ENCODE measurements at places on chromosomes 16 and 17.
A peak's percentile ranks its signal among the peaks of the same experiment; 100 is the strongest.

DNA sequence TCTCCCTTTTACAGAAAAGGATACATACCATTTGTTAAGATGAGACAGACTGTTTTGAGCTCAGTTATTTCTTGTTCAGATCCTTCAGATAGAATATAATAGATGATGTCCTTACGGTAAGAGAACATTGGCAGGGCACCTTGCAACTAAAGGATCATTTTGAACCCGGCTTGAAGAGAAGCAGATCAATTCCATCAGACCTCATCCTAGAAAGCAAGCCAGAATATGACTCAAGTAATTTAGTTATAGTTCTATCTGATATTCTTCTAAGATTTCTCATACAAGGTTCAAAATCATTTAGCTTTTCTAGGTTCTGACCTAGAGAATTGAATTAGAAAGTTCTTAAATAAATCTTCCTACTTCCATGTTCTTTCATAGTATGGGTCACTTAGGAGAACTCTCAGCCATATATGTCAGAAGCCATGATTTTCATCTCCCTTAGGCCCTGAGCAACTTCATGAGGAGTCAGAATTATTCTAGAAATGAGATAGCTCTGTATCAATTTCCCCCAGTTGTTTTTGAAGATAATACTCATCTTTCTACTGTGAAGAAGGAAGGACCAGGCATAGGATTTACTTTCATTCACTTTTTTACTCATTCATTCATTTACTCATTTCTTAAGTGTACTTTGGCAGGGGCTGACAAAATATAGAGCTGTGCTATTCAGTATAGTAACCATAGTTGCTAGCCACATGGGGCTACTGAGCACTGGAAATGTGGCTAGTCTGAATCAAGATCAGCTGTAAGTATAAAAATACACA is 2.5 kb upstream of the CMTM1 start:
- no peak for DNase-seq

DNA sequence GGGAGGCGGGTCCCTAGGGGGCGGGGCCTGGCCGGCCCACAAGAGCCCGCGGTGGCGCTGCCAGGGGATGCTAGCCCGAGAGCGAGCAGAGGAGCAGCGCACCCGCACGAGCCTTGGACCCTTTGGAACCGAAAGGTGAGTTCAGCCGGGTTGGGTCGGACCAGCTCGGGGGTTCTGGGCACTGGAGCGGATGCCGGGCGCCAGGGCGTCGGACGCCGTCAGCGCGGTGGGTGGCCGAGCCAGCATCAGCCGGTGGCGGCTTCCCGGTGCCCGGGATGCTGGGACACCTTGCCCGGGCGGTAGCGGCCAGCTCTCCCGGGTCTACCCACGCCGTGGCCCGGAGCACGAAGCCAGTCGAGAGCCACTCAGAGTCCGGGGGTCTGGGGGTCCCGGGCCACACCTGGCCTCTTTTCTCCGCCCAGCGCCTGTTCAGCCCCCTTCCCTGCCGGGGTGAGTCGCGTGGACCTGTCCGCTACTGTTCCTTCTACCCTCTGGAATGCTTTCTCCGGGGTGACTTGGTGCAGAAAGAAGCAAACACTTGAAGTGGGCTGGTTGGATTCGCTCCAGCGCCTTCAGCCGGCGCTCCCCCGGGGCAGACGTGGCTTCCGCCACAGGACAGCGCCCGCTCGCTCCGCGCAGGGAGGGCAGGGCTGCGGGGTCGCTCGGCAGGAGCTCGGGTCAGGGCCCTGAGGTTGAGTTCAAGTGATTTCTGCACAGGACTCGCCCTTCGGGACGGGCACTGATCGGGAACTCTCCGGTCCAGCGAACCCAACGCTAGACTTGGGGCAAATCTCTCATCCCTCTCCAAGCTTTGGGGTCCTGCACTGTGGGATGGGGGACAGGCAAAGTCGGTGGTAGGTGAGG is at the start of gene SCNN1G:
SCNN1G (plus strand) TSS at position 67 of the 864 bp plus-strand sequence. CDS start 3,527 bp downstream, outside the sequence.
- DNase-seq, result no peak

DNA sequence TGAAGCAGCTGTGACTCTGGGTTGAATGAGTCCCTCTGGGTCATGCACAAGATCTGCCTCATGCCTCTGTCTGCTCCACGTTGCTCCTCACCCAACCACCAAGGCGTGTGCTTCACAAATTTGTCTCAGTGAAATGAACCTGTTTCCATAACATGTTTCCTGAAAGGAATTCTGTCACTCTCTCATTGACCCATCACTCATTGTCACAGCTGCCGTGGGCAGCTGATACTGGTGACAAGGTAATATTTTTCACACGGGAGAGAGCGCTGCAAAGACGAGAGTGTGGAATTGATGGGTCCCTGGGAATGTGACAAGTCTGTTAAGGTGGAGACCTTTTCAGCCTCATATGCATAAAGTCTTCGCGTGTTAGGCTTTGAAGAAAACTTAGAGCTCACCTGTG is 391.4 kb downstream of the CPPED1 start:
- no peak for DNase-seq

DNA sequence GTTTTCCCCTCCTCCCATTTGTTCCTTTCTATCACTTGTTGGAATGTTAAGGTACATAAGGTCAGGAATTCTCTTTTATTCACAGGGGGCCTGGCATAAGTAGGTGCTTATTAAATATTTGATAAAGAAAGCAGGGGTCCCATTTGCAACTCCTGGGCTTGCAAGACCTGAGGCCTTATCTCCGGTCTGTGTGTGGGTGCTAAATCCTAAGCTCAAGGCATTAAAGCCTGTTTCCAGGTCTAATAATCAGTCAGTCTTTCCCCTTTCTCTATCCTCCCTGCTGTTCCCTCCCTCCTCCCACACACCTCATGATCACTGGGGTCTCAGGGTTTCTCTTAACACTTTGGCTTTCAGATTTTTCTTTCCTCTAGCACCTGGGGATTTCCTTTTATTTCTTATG is 17.1 kb downstream of the NTN1 start:
- DNase-seq, result no peak

- DNase-seq, result peak; percentile 68
Measured at GRCh38 chr16:50696575-50697420, 3.4 kb downstream of the NOD2 start.

DNA sequence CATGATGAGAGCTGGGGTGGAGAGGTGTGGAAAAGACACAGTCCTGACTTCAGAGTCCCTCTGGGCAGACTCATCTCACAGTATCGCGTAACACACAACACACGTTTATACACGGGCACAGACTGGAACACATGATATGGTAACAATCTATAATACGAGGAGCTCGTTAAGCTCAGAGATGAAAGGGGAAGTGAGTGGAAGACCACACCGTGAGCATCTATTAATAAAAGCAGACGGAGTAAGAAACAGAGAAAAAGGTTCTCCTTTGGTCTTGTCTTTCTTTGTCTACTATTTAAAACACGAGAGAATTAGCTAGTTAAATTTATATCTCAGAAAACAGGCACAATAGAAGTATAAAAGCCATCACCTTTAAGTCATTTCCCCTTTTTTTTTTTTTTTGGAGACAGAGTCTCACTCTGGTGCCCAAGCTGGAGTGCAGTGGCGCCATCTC is 13.5 kb downstream of the ANKRD11 start:
- no peak for DNase-seq

DNA sequence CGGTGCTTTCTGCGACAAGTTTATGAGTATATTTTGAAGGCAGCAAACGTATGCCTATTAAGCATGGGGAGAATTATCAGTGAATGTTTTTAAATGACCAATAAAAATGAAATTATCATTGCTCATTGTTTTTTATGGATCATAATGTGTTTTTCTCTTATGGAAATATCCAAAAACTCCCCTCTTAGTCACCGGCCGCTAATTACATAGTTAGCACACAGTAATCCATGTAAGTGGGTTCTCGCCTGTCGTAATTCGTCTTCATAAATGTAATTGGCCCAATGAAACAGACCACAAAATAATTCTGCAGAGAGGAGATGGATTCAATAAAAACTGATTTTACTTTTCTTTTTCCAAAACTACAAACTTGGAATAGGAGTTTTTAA is 69.3 kb downstream of the WSCD1 start:
- no peak for DNase-seq

DNA sequence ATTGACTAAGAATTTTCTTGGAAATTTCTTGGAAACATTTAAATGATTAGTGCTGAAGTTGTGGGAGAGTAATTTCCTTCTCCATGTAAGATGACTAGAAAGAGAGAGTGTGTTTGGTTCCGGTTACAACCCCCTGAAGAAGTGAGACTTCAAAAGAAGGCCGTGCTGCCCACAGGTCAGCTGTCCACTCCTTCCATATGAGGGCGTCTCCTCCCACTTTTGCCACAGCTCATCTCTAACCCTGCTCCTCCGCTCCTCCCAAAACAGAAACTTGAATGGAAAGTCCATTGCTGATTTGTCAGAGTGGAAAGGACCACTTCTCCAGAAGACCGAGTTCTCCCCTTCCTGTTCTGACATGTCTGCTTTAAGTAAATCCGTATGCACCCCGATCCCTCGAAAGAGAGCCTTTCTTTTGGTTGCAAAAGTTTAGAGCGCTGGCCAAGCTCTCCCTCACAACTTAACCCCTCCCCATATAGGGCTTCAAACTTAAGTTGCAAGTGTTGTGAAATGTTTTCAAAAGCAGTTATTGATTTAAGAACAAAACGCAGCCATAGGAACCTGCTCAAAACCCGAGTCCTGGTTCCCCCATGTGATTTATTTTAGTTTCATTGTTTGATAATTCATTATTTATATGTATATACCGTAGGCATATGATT is 129.5 kb downstream of the SOCS1 start:
- no peak for DNase-seq

- DNase-seq, result no peak
Measured at GRCh38 chr16:56119133-56119532, 72.2 kb upstream of the GNAO1 start.

Measured in large intestine (tissue), 12 donors.